ENCODE measurements at places on chromosomes 12 and 14. TPM values are rescaled to one million over a fixed set of nuclear protein-coding genes. Genes with fewer than 3 reads are reported as not detected.

- DNase-seq = no peak
Observed at GRCh38 chr12:86230516-86231146, 25.6 kb downstream of the MGAT4C start.

DNA sequence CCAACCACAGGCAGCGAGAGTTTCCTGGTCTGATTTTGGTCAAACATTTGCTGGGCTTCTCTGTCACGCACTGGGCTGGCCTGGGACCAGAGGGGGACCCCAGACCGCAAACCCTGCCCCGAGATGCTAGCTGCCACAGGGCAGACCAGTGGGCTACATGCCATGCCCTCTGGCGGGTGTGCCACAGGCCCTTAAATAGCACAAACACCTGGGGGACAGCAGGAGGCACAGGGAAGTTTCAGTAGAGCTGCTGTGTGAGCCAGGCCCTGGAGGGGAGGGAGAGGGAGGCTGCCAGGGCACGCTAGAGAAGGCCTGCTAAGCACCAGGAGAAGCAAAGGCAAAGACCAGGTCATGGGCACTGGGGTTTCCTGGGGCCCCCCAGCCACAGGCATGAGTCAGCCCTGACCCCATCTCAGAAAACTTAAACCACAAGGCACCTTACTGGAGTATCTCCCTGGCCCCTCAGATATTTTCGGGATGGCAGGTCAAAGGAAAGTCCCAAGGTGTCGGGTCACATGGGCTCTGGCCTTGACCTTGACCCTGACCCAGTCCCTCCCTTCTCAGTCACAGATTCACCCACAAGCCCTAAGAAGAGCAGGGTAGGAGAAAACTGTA, 29.2 kb downstream of the ITPK1 start:
- DNase-seq = no peak

DNA sequence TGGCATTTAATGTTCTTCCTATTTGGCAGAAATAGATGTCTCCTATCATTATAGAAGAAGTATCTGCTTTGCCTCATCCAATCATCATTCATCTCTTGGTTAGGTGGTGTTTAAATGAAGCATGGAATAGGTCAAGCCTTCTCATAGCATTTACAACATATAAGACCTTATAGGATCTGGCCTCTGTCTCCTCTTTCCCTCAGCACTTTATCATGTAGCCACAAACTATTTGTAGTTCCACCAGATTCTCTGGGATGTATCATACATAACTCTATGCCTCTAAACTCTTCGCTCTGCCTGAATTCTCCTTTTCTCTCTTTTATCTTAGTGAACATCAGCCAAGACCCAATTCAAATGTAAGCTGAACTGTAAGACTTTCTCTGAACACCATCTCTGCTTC, 20.7 kb downstream of the NAA25 start:
- DNase-seq = no peak

DNA sequence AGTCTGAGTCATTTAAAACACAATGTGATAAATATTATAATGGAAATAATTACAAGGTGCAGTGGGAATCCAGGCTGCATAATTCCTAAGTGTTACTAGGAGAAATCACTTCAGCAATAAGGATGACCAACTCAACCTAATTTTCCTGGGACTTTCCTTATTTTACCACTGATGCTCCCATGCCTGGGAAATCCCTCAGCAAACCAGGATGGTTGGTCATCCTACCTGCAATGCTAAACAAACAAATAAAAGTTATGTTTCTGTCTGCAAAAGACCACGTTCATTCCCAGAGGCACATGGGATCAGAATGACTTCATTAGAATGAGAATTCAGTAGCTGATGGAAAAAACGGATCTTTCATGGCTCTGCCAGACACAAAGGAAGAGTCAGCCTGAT, 130.8 kb upstream of the RAP1B start:
- DNase-seq = no peak

DNA sequence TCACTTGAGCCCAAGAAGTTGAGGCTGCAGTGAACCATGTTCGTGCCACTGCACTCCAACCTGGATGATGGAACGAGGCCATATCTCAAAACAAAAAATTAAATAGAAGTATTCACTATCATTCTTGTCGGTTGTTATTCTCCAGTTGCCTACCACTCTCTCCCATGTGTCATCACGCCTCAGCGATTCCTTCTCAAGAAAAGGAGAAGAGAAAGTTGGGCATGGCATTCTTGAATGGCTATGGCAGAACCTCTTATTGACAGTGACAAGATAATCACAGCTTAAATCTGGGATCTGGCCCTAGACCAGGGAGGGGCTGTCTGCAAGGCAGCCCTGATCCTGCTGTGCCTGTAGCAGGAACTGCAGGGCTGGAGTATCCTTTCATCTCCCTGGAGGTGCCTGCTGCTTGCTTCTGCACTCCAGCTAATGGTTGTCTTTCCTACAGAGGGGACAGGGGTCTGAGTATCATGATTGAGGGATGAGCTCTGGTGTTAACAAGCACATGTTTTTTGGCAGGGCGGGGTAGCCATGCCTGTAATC, 12.8 kb upstream of the MLEC start:
- no peak for DNase-seq

DNA sequence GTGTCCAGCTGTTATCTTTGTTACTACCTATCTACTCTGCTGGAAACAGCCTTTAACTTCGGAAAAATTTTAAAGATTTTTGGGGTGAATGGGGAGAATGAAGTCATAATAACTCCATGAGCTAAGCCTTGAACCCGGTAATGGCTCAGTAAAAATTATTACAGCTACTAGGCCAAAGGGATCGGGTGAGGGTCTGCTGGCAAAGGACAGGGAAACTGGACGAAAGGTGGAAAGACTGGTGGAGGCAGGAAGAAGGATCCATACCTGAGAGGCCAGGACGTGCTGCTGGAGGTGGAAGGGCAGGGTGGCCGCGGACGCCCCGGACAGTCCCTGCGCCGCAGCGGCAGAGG, 10.1 kb downstream of the TBX3 start:
- DNase-seq = no peak

DNA sequence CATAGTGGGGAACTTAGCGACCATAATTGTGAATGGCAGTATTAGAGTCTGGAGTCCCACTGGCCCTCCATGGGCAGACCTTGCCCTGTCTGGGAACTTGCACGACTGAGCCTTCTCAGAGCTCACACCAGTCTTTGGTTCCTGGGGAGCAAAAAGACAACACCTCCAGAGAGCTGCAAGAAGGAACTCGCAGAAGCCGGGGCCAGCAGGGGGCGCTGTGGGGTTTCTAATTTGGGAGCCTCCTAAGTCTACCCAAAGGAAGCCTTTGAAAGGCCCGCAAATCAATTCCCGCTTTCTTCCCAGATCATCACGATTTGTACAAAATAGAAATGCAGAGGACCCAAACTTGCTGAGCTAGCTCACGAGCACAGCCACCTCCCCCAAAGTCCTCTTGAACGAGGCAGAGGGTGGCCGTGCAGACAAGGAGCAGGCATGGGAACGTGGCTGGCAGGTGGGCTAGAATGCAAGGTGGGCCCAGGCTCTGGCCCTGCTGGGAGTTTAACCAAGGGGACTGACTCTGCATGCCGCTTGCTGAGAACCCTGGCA, 46.3 kb upstream of the FBXO21 start:
- peak; percentile 49 for DNase-seq

GRCh38 chr12:115135800-115136211, 451.8 kb upstream of the TBX3 start:
- no peak for DNase-seq

Gene SLCO1B1
- not detected for polyA plus RNA-seq

DNA sequence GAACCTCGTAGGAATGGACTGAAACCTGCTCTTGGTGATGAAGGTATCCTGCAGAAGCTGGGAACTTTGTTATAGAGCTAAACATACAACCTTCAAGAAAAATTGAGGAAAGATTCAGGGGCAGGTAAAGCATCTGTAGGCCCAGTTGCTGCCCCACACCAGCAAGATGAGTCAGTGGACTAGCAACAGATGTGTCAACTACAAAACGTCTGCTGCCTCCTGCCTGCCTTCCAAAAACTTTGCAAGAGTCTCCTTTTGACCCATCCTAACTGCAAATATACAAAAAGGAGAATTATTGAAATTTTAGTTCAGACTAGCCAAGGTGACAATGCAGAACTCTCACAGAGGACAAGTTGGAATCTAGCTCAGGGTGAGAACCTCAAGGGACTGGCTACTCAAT, 60.9 kb upstream of the TMTC1 start:
- DNase-seq = no peak
